LNCaP clone FGC (cell line): ENCODE measurements at places on chromosomes 7 and 10.

- DNase-seq, result no peak
Observed at GRCh38 chr10:96440361-96441292, 73.1 kb downstream of the TLL2 start.

- DNase-seq, result no peak
Observed at GRCh38 chr10:89458784-89459183, 44.4 kb downstream of the IFIT5 start.

DNA sequence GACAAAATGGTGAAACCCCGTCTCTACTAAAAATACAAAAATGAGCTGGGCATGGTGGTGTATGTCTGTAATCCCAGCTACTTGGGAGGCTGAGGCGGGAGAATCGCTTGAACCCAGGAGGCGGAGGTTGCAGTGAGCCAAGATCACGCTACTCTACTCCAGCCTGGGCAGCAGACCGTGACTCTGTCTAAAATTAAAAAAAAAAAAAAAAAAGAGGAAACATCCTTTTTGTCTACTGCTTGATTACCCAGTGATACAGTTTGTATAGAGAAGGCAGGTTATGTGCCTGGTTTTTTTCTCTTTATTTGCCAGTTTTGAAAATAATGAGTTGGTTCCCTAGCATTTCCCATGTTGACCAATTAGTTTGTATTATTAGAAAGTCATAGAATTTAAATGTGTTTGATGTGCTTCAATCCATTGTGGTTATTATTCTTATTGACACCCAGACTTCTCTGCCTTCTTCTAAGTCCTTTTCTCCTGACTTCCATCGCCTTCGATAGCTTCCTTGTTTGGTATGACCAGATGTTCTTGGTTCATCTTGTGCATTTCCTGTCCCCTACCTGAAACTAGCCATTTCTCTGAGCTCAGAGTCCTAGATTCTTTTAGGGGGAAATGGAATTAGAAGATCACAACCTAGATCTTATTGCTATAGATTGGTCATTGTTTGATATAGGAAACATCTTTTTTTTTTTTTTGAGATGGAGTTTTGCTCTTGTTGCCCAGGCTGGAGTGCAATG, 43.2 kb downstream of the VKORC1L1 start:
- no peak for DNase-seq

- no peak for DNase-seq
Observed at GRCh38 chr10:106534441-106534840, 630.1 kb downstream of the SORCS1 start.

DNA sequence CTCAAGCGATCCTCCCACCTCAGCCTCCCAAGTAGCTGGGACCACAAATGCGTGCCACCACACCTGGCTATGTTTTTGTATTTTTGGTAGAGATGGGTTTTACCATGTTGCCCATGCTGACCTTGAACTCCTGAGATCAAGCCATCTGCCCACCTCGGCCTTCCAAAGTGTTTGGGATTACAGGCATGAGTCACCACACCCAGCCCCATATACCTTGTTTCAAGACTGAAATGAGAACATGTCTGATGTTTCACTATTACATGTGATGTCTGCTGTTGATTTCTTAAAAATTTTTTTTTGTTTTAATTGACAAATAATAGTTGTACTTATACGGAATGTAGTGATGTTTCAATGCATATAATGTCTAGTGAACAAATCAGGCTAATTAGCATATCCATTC, 14.5 kb downstream of the KLHL7 start:
- no peak for DNase-seq

DNA sequence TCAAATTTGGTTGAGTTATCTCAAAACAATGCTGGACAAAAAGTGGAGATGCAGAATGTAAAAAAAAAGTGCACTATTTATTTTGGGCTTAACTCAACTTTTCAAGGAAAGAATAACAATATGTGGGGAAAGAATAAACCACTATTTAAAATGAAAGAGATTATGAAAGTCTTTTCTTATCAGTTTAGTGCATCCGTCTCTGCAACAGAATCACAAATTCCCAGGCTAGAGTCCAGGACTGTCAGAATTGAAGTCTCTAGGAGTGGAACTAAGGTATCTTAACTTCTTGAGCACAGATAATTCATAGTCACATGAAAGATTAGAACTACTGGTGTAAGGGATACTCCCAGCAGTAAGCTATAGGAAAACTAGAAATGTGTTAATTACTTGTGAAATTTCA, 1200.3 kb upstream of the LRRN3 start:
- DNase-seq, result no peak

DNA sequence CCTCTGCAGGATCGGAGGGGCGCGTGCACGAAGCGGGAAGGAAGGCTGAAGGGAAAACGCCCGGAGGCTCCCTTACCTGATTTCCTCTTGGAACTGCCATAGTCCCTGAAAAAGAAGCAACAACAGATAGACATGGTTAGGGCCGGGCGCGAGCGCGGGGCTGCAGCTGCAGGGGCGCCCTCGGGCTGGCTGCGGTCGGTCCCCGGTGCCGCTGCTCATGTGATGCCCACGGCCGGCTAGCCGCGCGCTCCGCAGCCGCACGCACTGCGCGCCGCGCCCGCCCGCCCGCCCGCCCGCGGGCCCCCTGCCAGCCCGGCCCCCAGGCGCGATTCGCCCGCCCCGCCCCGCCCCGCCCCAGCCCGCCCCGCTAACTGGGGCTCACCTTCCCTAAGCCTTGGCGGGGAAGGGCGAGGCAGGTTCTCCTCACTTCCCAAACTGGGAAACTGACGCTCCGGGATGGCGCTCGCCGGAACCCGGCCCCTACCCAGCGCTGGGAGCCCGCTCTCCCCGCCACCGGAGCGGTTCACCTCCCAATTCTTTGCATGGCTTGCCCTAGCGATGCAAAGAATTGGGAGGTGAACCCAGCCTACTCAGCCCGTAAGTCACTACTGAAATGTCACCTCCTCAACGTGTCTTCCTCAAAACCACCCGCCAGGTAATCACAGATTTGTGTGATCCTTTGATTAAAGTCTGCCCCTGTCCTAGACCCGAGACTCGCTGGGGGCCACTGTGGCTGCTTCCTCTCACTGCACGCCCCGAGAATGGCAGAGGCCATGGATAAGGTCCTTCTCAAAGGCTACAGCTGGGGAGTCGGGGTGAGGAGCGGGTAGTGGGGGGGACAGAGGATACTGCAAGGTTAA, 162.2 kb downstream of the SH3PXD2A start:
- no peak for DNase-seq

- DNase-seq, result no peak
Observed at GRCh38 chr7:825386-825785, 6.9 kb upstream of the SUN1 start.

GRCh38 chr7:1964913-1965578, 267.7 kb downstream of the MAD1L1 start:
- DNase-seq, result no peak

DNA sequence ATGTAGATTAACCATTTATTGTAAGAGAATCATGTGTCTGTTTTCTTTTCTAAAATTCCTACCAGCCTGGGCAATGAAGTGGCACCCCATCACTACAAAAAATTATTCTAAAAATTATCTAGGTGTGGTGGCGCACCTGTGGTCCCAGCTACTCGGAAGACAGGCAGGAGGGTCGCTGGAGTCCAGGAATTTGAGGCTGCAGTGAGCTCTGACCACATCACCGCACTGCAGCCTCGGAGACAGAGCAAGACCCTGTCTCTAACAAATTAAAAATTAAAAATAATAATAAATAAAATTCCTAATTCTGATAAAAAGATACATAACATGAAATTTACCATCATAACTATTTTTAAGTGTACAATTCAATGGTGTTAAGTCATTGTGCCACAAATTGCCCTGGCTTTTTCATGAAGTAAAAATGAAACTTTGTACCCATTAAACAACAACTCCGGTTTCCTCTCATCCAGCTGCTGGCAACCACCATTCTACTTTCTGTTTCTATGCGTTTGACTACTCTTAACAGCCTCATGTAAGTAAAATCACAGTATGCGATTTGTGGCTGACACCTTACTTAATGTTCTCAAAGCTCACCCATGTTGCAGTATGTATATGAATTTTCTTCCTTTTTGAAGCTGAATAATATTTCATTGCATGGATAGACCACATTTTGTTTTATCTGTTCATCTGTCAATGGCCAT, 20.6 kb upstream of the USP6NL start:
- no peak for DNase-seq

GRCh38 chr7:33495207-33495606, 365.8 kb downstream of the BBS9 start:
- DNase-seq, result no peak

DNA sequence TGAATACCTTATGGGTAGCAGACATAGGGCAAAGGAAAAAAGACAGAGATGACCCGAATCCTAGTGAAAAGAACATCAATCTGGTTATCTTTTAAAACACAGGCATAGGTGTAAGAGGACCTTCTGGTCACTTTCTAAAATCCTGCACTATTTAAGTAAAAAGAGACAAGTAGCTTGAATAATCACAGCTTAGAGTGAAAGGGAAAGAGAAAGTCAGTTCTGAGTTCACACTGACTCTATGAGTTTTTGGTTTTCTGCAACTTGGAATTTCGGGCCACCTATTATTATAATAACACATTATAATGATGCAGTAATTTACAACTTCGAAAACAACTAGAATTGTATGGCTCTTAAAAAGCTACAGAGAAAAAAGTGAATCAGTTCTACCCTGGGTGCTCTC, 247.8 kb downstream of the DOCK4 start:
- no peak for DNase-seq

DNA sequence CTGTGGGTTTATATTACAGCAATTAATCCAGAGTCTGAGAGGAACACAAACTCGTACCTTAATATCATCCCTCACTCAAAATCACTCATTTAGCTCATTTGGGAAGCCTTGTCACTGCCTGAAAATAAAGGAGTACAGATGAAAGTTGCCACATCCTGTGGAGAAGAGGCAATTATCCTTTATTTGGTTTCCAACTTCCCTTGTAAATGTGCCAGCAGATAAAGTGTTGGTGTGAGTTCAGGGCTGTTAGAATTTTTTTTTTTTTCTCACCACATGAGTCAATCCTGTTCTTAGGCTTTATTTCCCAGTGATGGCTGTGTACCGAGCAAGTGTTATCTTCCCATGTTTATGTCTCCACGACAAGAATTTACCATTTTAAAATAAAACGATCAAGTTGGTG, 99.0 kb upstream of the SMIM30 start:
- no peak for DNase-seq

DNA sequence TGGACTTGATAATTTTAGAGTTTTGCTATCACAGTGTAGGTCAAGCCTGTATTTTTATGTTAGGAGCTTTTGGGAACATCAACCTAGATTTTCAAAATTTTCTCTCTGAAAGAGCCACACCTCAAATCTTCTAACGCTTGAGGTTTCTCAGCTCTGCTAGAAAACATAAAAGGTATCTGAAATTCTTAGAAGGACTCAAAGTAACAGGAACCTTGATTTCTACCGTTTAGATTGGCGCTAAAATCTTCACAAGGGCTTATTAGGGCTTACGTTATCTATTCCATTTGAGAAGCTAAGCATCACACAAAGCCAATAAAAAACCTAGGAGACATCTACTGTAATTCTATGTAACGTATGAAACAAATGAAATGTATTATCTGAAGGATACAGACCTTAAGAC, 192.4 kb downstream of the AHR start:
- DNase-seq, result no peak

- no peak for DNase-seq
Observed at GRCh38 chr7:90211391-90212148, at the start of gene STEAP2. Gene STEAP2 (plus strand): TSS chr7:90211740. CDS start chr7:90225083, 13,343 bp downstream.

DNA sequence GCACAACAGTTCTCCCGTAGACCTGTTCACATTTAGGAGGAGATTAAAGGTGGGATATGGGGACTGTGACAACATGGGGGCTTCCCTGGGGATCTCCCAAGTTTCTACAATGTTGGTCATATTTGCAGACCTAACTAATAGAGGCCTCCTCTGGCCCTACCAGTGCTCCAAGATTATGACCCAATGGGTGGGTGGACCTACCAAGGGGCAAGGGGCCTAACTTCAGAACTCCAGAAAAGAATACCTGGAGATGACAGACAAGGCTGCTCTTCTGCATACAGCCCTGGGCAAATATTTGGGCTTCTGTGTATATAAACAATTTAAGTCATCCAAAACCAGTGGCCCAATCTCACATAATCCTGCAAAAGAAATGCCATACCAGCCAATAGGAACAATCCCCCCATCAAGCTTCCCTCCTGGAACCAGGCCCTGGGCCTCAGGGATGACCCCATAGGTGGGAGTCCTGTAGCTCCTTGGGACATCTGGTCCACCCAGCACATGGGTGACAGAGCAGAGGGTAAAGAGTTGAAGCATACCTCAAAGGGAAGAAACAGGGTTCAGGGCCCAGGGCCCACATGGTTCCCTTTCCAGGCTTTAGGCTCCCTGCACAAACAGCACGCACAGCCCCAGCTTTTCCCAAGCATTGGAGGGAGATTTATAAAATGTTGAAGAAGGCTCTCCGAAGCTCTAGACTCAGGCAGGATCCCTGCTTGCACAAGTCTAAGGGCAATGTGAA, 86.1 kb upstream of the CHST15 start:
- DNase-seq, result no peak

DNA sequence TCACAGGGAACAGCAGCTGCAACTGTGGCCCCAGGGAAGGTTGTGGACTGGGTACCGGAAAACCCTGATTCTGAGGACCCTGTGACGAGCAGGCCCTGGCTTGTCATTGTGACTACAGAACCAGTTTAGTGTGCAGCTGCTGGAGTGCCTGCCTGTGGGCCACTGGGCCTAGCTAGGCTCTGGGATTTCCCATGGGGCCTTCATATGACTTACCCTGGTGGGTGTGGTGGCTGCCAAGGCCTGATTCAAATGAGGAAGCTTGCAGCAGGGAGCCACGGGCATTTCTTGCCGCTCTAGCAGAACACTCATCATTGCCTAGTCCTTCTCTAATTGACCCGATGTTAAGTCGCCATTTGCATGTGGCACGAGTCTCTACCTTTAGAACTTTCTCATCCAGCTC, 14.7 kb upstream of the CAMK2G start:
- DNase-seq, result no peak

DNA sequence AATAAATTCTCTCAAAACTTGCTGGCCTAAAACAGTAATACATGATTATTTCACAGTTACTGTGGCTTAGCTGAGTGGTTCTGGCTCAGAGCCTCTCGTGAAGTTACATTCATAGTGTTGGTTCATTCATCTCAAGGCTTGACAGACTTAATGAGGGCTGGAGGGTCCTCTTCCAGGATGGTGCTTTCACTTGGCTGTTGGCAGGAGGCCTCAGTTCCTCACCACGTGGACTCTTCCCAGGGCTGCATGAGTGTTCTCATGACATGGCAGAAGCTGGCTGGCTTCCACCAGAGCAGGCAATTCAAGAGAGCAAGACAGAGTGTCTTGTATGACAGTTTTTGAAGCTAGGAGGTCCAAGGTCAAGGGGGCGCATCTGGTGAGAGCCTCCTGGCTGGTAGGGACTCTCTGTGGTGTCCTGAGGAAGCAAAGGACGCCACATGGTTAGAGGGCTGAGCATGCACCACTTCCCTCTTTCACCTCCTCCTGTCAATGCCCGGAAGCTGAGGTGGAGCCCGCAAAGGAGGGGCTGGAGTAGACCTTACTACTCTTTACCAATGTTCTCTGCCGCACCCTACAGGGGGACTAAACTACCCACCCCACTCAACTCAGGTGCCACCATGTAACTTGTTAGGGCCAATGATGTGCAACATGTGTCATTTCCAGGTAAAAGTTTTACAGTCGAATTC, 58.2 kb upstream of the YAE1 start:
- DNase-seq, result no peak
